Posterior cingulate gyrus (tissue), 11 donors: ENCODE measurements at places on chromosomes 7 and 10.
A peak's percentile ranks its signal among the peaks of the same experiment; 100 is the strongest.

GRCh38 chr7:149455175-149455950 is 5.5 kb downstream of the ZNF777 start:
- DNase-seq = peak; percentile 47

GRCh38 chr7:40598915-40599314 is 464.1 kb downstream of the SUGCT start:
- DNase-seq = no peak

DNA sequence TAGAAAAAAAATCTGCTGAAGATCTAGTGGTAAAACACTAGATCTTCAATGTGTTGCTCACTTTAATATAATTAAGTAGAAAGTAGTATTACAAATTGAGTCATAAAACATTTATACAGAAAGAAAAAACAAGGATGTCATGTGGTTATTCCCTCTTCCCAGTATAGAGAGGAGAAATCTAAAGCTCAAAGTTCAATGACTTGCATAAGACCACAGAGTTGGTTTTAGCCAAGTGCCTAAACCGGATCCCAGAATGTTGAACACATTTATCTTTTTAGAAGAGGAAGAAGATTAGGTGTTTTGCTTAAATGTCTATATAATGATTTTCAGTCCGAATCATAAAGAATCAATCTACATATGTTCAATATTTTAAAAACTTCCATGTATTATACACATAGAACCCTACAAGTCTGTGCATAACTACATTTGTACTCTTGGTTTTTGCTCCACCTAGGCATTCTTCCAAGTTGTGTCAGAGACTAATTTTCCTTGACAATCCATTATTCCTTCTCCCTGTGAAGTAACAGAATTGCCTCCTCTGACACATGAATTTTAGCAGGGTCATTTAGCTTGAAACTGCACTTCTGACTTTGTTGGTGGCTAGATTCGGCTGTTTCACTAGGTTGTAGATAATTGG is 389.2 kb downstream of the MAGI2 start:
- no peak for DNase-seq

DNA sequence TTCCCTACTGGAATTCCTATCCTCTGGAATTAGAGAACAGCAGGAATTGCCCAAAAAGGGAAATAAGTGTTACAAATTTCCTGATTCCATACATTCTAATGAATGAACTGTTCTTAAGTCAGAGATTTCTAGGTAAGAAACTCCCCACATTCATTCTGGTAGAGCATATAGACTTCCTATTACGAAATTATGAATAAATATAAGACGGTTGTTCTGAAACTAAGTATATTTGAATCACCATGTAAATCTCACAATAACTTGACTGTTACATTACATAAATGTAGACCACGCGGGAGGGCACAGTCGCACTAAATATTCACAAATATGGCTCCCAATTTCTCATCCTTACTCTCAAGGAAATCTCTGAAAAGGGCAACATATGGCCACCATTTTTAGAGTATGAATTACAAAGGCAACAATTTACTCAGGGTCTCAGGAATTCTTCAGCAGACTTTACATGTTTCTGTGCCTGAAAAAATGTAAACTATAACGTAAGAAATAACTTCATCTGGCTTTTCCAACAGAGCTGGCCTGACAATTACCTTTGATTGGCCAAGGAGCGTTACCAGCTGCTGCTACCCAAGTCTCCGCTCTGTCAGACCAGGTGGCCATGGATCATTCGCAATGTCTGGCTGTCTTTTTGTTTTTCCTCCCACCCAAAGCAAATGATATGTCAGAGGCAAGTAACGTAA is 115.8 kb downstream of the MPP7 start:
- DNase-seq = no peak

DNA sequence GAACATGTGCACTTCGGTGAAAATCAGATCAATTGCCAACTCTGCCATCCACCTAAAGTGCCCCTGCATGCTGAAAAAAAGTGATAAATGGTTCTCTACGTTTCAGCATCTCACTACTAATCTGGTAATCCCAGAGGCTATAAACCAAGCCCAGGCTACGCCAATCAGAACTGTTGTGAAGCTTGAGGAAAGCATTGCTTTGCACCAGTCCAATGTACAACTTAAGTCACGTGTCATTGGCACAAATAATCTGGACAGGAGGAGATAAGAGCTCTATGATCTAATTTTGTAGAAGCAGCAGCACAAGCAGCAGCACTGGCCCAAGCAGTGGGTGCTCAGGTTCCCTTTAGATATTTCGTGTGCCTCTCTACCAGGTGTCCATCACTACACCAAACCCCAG is 4.4 kb upstream of the EGR2 start:
- DNase-seq = no peak

DNA sequence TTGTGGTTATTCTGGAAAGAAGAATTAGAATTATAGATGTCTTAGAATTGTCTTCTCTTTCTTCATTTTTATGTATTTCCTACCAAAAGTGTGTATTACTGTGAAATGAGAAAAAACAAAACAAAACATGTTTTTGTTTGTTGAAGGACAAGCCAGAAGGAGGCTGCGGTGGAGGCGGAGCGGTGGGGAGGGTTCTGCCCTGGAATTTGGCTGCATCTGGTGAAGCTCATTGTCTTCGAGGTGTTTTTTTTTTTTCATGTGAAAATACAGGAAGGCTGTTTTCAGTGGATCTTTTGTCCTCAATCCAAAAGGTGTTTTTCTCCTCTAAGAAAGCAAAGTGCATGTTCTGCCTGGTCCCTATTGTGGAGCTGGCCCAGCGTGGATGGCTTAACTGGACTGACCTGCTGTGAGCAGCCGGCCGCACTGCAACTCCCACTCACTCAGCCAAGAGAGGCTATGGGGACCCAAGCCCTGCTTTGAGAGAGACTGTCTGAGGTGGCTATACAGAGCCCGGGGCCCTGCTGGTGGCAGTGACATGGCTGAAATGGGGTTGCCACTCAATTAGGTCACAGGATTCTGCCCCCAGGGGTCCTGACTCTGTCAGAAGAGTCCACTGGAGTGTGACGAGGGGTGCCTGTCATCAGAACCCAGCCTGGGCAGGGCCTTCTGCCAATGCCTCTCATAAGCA is 184.9 kb upstream of the MKI67 start:
- DNase-seq = no peak

DNA sequence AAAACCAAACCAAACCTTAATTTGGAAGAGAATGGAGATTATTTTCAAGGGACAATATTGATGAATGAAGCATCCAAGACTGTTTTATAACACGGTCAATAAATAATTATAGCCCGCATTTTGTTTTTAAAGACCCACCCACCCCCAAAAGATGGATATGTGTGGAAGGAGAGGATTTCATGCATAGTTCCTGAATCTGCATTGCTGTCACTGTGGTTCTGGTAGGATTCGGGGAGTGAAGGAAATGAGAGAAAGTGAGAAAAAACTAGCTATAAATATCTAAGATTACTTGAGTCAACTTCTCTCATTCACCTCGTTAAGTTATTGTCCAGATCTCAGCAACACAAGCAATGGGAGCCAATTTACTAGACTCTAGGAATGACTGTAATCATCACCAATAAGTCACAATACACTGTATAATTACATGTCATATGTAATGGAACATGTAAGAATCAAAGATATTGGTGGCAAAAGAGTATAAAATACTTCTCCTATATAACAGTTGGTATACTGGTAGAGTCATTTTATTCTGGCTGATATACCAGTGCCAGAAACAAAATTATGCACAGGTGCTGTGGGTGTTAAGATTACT is 30.2 kb downstream of the NAMPT start:
- DNase-seq = no peak
